ENCODE measurements at places on chromosomes 7 and 10. TPM values are rescaled to one million over a fixed set of nuclear protein-coding genes. Genes with fewer than 3 reads are reported as not detected.

Gene POMZP3
- 5.1 TPM for total RNA-seq

DNA sequence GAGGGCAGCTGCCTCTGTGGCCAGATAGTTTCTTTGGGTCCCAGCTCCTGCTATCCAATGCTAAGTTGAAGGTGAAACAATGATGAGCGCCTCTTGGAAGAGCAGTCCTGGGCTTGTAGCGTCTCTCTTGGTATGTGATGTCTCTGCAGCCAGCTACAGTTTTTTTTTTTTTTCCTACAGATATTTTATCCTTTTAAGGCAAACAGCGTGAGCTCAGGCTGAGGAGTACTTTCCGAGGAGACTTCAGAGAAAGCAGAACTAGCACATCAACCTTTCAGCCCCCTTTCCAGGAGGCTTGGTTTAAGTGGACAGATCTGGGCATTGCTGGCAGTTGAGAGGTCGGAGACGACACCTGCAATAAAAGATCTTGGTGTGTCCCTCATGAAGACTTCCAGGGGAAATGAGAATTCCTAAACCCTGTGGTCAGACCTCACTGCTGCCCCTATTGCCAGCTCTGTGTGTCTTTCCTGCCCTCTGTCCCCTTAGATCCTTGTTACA, 9.1 kb downstream of the PRKG1 start:
- DNase-seq: no peak

- no peak for DNase-seq
Observed at GRCh38 chr10:121722665-121723064, 124.4 kb upstream of the FGFR2 start.

Gene C10orf88
- 4.1 TPM for total RNA-seq

GRCh38 chr10:31724296-31724695, 204.3 kb downstream of the ARHGAP12 start:
- DNase-seq: no peak

- no peak for DNase-seq
Observed at GRCh38 chr10:60877777-60878120, 66.2 kb downstream of the RHOBTB1 start.

Gene PRSS37
- total RNA-seq: not detected

Gene SYNPO2L
- 0.02 TPM for total RNA-seq

DNA sequence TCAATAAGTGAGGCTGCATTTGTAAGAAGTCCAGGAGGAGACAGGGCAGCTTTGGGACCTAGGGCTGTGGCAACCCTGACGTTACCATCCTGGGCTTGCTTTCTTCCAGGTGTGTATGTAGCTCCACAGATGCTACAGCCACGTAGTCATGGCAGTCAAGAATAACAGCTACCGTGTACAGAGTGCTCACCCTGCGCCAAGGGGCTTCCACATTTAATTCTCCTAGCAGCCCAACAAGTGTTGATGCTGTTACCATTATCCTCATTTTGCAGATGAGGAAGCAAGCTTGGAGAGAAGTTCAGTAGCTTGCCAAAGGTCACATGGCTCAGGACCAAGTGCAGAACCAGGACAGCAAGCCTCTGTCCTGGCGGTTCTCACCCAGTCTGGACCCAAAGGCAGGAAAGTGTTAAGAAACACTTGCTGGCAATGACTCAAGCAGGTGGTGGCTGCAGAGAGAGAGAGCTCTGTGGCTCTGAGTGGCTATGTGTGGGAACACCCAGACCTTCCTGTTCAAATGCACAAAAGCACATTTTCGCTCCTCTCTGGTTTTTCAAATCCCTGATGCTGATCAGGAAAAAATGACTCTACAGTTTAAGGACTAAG, 89.8 kb downstream of the CREM start:
- no peak for DNase-seq

Gene CCL24
- not detected for total RNA-seq
